ENCODE measurements at places on chromosomes 6 and 20.

- no peak for DNase-seq
Measured at GRCh38 chr6:65452333-65452732, 254.7 kb downstream of the EYS start.

GRCh38 chr20:47253872-47254271 lies 102.6 kb downstream of the ZMYND8 start:
- DNase-seq: no peak

GRCh38 chr20:25457886-25458680 lies 50.6 kb downstream of the GINS1 start:
- DNase-seq: no peak

GRCh38 chr20:49938173-49939163 lies 2.3 kb downstream of the RNF114 start:
- no peak for DNase-seq

DNA sequence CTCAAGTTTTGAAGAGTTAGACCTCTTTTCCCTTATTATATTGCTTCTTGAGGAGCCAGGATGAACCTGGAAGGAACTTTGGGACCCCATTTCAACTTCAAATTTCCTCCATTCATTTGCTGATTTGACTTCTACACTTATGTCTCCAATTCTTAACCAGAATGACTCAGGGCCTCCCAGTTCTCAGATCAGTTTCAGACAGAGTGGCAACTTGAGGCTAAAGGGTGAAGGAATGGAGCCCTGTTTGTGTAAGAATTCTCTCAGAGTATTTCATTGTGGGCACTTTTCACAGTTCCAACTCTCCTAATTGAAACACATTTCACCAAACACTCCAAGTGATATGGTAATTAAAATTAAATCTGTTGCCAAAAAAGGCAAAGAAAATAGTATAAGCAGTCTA lies 109.0 kb upstream of the FLRT3 start:
- DNase-seq: no peak

DNA sequence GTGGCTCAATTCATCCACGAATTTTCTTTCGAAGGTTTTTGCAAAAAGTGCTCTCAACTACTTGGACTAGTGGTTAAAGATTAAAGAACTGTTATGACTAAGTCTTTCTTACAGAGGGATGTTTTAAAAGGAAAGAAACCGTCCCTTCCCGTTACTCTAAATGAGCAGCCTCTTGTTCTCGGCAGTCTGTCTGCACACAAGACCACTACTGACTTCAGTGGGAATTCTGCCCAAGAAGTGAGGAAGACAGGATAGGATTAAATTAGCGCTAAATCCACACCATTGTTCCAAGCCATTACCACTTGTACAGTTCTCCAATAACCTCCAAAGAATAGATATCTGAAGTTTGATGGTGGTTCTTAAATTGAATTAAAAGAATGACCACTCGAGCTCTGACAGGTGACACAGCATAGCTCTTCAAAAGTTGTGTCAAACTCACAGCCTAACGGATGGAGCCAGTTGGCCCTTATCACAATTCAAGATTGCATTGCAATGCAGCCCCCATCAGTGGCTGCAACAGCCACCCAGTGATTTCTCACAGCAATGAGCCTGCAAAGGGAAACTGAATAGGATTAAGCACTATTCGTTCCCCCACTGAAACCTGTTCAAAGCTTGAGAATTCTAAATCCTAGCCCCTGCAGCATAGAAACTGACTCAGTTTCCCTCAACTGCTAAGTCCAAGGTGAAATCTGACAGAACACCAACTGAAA lies 1.8 kb downstream of the EPB41L2 start:
- DNase-seq: no peak

GRCh38 chr6:33112148-33112547 lies 36.4 kb downstream of the HLA-DPB1 start:
- peak; percentile 60 for DNase-seq

GRCh38 chr6:145561095-145562072 lies 173.9 kb downstream of the EPM2A start:
- DNase-seq: no peak

DNA sequence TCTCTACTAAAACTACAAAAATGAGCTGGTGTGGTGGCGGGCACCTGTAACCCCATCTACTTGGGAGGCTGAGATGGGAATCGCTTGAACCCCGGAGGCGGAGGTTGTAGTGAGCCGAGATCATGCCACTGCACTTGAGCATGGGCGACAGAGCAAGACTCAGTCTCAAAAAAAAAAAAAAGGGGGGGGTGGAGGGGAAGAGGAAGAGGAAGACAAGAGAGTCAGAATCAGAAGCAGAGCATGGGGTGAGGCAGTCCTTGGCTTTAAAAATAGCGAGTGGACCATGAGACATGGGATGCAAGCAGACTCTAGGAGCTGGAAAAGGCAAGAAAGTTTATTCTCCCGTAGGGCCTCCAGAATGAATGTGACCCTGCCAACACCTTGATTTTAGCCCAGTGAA lies 3.9 kb upstream of the SLC9A8 start:
- no peak for DNase-seq

DNA sequence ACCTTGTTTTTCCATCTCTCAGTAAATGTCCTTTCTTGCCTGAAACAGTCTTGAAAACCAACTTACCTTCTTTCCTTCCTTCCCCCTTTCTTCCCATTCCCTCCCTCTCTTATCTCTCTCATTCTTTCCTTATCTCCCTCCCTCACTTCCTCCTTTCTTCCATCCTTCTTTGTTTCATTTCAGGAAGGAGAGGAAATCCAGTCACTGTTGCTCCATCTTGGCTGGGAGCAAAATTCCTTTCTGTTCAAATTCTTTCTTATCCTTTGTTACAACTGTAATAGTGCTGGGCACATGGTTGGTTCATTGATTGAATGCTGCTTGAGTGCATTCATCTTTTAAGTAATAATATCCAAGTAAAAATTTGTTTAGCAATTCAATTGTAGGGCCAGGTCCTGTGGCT lies 17.4 kb upstream of the TCP11 start:
- no peak for DNase-seq

DNA sequence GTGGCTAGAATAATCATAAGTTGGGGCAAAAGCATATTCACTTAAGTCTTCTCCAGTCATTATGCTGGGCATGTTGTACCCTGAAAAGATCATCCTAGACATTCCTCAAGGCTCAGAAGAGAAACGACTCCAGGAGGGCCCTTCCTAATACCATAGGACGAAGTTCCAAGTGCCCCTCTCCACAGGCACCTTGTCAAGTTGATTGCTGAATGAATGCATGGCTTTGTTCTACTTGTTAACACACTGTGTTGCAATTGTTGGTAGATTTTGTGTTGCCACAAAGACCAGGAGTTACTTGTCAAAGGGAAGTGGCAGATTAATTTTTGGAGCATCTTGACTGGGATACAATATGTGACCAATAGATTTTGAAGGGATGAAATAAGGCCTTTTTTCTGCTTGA lies 194.3 kb upstream of the SMLR1 start:
- no peak for DNase-seq
